ENCODE measurements at places on chromosomes 4 and X.

DNA sequence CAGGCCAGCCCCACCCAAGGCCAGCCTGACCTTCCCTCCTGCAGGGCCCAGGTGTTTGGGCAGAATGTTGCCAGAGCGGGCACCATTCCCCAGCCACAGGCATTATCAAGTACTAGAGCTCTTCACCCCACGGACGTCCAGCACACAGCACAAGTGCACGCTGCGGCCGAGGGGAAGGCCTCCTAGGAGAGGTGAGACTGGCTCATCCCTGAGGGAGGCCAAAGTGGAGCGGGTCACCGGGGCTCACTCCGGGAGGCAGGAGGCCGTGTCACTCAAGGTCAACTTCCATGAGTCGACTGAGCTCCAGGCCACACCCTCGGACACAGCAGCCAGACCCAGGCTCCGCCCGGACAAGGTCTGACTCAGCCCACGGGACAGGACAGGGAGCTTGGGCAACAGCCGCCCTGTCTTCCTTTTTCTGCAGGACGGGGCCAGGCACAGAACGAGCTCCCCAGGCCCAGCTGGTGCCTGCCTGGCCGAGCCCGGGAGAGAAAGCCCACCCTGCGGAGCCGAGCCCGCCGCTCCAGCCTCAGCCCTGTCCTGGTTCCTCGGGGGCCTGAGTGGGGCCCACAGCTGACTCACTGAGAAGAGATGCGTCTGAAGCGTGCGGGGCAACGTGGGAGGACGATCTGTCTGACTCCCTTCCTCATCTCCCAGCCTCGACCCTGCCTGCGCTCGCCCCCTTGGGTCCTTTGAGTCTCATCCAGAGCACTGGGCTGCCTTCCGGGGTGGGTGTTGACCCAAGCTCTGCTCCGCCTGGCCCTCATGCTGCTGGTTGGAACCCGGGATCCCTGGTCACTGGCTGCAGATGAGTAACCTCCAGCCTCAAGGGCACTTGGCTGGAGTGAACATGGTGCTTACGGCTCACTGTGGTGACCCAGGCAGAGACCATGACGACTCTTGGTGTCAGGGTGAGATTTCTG, 1.6 kb downstream of the SLC49A3 start:
- DNase-seq, result no peak

GRCh38 chr4:87391576-87392054, 627 bp upstream of the HSD17B11 start:
- DNase-seq, result no peak

GRCh38 chr4:137659431-137659830, 127.1 kb upstream of the PCDH18 start:
- DNase-seq, result no peak

GRCh38 chrX:151776181-151776731, 41.7 kb downstream of the CNGA2 start:
- DNase-seq, result no peak

DNA sequence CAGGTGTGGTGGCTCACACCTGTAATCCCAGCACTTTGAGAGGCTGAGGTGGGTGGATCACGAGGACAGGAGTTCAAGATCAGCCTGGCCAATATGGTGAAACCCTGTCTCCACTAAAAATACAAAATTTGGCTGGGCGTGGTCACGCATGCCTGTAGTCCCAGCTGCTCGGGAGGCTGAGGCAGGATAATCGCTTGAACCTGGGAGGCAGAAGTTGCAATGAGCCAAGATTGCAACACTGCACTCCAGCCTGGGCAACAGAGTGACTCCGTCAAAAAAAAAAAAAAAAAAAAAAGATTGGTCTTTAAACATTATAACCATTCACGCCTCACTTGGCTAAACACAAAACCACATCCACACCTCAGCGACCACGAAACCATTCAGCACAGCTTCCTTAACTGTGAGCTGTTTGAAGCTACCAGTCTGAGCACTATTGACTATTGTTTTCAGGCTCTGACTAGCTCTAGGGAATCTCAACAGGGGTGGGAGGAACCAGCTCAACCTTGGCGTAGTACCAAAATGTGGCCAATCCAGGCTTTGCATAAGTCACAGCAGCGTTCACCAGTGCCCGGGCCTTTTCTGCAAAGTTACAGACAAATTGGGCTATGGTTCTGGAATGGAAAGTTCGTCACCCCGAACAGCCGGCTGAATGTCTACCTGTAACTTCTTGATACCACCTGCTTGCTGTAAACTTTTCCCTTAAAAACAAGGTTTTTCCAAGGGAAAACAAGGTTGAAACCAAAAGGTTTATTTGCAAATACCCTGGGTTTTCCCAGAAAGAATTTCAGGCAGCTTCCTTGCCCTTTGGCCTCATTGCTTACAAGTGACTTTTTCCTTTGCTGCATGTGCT, 73.6 kb upstream of the DHX15 start:
- DNase-seq, result no peak

GRCh38 chr4:183200453-183200852, 101.4 kb downstream of the WWC2 start:
- DNase-seq, result no peak

DNA sequence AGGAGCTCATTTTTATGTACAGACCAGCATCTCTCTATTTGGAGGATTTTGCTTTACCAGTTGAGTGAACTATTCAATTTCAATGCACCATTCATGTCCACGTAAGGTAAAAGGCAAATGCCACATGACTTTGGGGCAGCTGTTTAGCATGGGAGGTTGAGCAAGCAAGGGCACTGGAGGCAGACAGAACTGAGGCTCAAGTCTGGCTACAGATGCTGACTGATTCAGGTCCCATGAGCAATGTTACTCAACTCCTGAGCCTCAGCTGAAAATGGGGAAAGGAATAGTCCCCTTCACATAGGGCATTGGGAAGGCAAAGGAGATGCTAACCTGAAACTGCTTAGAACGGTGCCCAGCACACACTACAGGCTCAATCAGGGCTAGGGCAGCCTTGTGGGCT, 93.0 kb upstream of the MTM1 start:
- no peak for DNase-seq

DNA sequence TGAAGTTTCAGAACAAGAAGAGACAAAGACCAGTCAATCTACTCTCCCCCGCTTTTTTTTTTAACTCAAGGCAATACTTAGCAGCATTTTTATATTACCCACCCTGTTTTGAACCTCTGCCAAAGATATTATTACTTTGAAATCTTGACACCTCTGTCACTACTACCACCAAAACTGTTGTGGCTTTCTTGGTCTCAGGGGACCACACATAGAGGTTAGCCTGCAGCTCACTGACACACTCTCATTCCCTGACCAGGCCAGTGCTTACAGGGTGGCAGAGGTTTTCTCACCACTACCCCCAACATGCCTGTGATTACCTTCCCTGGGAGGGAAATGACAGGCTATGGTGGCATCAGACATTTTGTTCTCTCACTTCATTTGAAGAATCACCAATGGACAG, 137.4 kb upstream of the STIM2 start:
- no peak for DNase-seq

DNA sequence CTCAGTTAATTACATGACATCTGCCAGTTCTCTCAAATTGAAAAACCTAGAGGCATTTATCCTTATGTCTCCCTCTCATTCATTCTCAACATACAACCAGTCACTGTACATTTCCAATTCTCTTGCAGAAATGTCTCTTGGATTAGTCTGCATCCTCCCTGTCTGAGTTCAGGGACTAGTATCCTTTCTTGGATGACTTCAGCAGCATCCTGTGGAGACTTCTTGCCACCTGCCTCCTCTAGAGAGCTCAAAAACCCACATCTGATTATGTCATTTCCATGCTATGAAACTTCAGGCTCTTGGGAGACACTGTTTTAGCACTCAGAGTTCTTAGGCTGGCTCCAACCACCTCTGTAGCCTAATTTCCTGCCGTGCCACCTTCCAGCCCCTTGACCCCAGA, 515.1 kb upstream of the DIPK2B start:
- DNase-seq, result no peak

GRCh38 chrX:152929898-152930297, 32.0 kb downstream of the ZNF185 start:
- DNase-seq, result no peak

- no peak for DNase-seq
Measured at GRCh38 chr4:113064244-113064643, 14.8 kb downstream of the ANK2 start.

DNA sequence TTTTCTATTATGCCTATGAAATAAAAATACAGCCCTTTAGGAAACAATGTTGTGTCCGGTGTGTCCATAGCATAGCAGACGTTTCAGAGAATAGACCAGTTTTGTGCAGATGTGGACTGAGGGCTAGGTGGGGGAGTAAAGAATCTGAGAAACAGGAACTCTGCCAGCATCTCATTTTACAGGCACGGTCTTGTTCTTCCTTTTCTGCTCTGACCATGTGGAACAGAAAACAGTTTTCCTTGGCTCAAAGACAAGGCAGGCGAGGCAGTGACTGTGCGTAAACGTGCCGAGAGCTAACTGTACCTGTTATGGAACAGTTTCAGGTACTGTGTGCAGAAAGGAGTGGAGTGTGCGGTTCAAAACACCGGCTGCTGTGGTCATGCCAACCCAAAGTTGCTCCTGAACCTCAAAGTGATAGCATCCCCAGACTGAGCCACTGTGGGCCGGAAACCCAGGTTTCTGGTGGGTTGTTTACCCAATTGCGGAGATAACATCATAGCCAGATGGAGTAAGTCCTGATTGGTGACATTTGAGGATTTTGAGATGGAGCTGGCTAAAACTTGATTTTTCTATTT, 20.2 kb downstream of the CNGA2 start:
- DNase-seq, result no peak

DNA sequence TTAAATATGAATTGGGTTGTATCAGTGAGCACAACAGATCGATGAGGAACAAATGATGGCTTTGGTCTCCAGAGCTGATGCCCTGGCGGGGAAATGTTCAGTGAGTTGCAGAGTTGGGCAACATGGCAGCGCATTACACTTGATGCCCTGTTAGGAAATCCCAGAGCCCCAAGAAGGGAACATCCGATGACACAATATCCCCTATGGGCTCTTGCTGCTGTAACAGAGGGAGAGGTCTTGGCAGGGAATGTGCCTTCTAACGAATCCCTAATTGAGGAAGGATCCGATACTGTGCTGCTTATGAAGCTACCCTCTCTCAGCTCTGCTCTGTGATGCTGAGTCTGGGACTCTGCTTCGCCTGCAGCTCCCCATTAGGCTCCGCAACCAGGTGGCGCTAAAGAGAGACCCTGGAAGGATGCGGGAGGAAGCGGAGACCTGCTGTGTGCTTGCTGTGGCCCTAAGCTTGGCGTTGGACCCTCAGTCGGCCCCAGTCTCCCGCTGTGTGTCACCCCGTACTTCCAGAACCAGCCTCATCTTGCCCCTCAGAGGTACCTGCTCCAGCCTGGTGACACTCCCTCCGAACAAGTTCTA, 38.9 kb downstream of the PDHA1 start:
- DNase-seq, result peak; percentile 22

GRCh38 chr4:176792326-176793059, at the start of gene VEGFC:
Gene VEGFC (minus strand): TSS chr4:176792922. CDS start chr4:176792311, 611 bp downstream.
- no peak for DNase-seq

- no peak for DNase-seq
Measured at GRCh38 chr4:144667500-144667899, 21.5 kb downstream of the HHIP start.

GRCh38 chr4:165440415-165441158, 61.8 kb downstream of the CPE start:
- DNase-seq, result no peak

GRCh38 chr4:47483745-47484144, 1.3 kb upstream of the ATP10D start:
- DNase-seq, result no peak

All from activated CD8-positive, alpha-beta memory T cell treated with anti-CD3 and anti-CD28 coated beads for 1 hour (primary cell).